ENCODE measurements at places on chromosomes 7 and 10.

DNA sequence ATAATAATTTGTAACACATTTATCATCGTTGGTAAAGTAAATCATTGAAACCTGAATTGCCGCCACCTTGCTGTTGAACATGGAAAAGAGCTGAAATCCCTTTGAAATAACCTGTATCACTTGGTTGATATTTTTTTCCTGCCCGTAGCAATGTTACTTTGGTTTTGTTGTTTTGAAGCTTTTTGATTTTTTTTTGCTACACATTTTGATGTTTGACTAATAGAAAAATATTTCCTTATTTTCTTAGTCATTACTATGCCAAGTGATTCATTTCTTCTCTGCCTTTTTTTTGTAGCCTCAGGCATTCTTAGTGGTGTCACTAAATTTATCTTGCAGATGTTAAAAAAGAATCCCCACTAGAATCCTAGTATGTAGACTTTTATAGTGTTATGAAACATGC, 235.1 kb upstream of the MEOX2 start:
- DNase-seq: no peak

GRCh38 chr10:116748041-116748440, 5.7 kb upstream of the HSPA12A start:
- no peak for DNase-seq

DNA sequence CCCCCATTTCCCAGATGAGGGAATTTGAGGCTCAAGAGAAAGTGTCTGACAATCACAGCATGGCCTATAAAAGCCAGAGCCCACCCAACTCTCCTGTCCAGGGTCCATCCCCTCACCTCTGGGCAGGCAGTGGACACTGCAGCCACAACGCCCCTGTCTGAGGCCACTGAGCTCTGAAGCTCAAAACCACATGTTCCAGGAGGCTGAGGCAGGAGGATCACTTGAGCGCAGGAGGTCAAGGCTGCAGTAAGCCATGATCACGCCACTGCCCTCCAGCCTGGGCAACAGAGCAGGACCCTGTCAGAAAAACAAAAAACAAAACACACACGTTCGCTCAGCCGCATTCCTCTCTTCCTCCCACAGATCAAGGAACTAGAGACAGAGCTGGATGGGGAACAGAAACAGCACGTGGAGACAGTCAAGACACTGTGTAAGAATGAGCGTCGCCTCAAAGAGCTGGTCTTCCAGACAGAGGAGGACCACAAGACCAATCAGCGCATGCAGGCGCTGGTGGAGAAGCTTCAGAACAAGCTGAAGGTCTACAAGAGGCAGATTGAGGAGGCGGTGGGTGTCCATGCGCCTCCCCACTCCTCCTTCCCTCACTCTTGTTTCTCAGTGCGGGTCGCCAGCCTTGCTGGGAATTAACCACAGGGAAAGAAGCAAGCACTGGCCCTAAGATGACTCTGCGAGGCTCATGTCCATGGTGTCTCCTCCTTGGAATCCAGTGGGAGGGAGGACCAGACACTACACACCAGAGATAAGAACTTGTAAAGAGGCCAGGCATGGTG, 20.0 kb upstream of the ARPC1A start:
- DNase-seq: no peak

DNA sequence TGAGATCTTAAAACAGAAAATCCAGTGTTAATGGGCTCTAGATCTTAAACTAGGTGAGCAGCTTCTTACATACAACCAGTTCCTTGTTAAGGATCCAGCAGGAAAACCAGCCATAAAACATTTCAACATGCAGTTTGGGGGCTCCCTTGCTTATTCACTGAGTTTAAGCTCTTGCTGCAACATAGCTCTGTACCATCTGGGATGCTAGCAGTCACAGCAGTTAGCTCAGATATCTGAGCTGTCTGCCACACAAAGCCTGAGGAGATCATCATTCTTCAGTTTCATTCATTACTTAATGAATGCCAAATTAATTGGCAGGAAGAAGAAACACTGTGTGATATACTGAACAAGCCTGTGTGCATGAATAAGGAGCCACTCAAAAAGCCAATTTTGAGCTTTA, 62.8 kb downstream of the PODXL start:
- DNase-seq: no peak

- no peak for DNase-seq
Measured at GRCh38 chr10:99527526-99528493, 4.9 kb upstream of the NKX2-3 start.

DNA sequence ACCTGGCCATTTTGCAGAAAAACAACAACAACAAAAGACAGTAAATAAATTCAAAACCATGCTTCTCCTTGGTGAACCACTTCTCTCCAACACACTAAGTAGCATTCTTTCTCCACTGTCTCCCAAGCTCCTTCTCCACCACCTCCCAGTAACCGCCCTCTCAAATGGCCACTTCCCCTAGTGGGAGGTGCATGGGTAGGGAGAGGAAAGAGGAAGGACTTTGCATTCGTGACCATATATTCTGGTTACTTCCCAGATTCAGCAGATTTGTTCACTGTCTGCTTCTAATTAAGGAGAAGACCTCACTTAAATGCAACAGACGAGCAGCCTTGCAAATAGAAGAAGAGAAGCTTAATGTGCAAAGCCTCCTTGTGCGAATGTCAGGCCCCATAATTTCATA, 166.8 kb downstream of the SORCS1 start:
- DNase-seq: no peak
